ENCODE measurements at places on chromosomes 1 and 21. TPM values are rescaled to one million over a fixed set of nuclear protein-coding genes. Genes with fewer than 3 reads are reported as not detected.

DNA sequence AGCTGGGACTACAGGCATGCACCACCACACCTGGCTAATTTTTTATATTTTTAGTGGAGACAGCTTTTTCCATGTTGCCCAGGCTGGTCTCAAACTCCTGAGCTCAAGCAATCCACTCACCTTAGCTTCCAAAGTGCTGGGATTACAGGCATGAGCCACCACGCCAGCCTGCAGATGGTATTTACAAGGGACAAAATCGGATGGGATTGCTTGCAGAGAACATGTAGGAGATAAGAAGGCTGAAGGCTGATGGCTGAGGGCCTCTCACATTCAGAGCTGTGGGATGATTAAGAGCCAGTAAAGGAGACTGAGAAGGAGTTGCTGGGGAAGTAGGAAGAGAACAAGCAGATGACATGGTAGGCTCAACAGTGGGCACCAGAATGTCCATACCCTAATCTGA lies 24.0 kb upstream of the QSOX1 start:
- DNase-seq = no peak

DNA sequence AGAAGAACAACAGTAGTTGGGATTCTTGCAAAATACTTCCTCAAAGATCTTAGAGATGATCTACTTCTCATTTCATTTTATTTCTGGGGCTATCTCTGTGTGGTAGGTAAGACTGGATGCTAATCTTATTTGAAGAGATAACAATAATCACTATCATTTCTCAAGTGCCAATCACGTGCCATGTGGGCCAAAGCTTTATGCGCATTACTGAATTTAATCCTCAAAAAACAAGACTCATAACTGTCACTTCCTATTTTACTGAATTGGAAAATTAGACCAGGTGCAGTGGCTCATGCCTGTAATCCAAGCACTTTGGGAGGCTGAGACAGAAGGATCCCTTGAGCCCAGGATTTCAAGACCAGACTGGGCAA lies 121.7 kb downstream of the KCNN3 start:
- DNase-seq = no peak

- DNase-seq = no peak
Observed at GRCh38 chr1:186202271-186202764, 172.7 kb downstream of the TPR start.

AMPD1 gene
- 142 TPM for polyA plus RNA-seq

DNA sequence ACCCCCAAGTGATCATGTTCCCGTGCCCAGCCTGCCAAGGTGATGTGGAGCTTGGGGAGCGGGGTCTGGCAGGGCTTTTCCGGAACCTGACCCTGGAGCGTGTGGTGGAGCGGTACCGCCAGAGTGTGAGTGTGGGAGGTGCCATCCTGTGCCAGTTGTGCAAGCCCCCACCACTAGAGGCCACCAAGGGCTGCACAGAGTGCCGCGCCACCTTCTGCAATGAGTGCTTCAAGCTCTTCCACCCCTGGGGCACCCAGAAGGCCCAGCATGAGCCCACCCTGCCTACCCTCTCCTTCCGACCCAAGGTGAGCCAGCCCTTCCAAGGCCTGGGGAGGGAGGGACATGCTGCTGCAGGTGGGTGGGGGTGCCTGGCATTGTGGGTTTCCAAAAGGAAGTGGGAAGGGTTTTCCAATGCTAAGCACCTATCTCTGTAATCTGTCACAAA lies 2.3 kb downstream of the TRIM46 start:
- no peak for DNase-seq

CSF3R gene
- 3.8 TPM for polyA plus RNA-seq

GRCh38 chr1:150976879-150977694 lies 2.5 kb upstream of the CERS2 start:
- peak; percentile 36 for DNase-seq

DNA sequence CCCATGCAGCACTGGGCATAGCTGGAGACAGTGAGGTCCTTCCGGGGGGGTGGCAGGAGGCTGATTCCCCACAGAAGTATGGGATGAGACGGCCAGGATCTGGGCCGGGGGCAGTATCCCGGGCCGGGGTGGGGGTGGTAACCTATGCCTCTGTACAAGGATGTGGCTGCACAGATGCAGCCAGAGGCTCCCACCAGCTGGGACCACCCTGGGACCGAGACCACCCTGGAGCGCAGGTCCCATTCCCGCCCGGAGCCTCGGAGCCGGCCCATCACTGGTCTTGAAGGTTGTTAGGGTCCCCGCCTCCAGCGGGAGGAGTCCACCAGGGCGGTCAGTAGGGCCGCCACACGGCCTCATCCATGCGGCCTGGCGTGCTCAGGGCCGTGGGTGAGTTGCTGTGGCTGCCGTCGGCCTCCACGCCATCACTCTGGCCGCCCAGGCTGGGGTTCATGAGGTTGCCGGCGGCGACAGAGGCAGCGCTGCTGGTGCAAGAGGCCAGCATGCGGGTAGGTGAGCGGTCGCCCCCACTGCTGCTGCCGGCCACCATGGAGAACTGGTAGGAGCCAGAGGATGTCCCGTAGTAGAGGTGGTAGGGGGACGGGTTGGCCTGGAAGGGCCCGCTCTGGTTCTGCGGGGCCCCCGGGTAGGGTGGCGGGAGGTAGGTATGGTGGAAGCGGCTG lies 28.1 kb downstream of the RUNX3 start:
- DNase-seq = no peak

GRCh38 chr1:223824712-223825111 lies 21.0 kb downstream of the TP53BP2 start:
- DNase-seq = no peak

TSSK3 gene
- polyA plus RNA-seq = 3.3 TPM

DNA sequence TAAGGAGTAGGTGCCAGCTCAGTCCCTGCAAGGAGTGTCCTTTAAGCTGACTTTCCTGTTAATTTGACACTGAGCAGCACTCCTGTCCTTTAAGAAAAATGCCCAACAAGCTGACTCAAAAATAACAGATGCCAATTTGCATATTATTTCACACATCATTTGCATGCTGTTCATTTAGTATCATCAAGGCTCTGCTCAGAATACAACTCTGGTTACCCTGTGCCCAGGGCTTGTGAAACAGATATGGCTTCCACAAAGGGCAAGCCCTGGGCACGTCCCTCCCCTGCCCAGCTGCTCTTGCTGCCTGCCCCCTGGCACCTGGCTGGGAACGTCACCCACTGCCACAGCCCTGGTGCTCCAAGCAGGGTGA lies 10.3 kb downstream of the KCNN3 start:
- DNase-seq = no peak

DNA sequence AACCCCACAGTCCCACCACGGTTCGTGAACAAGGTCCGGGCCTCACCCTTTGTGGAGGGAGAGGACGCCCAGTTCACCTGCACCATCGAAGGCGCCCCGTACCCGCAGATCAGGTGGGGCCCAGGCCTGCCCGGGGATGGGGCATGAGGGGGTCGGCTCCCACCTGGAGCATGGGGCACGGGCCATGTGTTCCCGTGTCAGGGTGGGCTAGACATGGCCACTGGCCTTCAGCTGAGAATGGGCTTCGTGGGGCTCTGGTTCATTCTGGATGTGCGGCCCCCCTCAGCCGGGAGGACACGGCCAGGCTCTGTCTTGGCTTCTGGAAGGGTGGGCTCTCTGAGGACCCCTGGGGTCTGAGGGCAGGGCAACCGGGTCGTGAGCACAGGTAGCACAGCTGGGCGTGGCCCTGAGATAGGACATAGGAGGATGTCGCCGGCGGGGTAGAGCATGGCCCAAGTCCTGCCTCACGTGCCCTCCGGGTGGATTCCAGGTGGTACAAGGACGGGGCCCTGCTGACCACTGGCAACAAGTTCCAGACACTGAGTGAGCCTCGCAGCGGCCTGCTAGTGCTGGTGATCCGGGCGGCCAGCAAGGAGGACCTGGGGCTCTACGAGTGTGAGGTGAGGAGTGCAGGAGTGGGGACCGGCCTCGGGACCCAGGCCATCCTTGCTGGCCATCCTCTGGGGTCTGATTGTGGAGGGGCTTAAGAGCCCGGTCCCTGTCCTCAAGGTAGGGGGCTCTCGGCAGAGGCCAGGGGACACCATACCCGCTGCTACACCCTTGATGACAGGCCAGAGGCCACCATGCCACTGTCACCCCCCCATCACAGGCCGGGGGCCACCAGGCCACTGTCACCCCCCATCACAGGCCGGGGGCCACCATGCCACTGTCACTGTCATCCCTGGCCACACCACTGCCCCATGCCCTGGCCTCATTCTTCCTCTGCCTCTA lies 55.5 kb downstream of the TRIM11 start:
- DNase-seq = no peak

HSPB7 gene
- polyA plus RNA-seq = 91.3 TPM

C1orf185 gene
- not detected for polyA plus RNA-seq

S100A12 gene
- 1.0 TPM for polyA plus RNA-seq

GRCh38 chr1:119347858-119348257 lies 20.7 kb upstream of the HAO2 start:
- no peak for DNase-seq

AMY1A gene
- polyA plus RNA-seq = not detected

DNA sequence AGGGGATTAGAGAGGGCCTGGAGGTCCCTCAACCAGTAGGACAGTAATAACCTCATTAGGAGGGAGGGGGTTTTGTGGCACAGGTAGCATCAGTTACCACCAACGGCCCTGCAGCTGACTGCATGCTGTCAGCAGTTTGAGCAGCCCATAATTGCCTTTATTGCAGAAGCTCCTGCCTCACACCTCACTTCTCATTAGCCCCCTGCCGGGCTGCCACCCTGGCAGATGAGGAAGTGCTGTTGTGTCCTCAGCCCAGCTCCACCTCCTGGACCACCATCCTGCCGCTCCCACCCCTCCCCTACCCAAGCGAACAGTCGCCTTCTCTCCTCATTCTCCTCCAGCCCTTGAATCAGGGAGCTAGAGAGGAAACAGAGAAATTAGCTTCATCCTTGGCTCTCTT lies 237.4 kb downstream of the LMX1A start:
- no peak for DNase-seq

- DNase-seq = no peak
Observed at GRCh38 chr1:34844252-34844634, 15.3 kb downstream of the SMIM12 start.

BEND5 gene
- 10.0 TPM for polyA plus RNA-seq

C1QC gene
- polyA plus RNA-seq = 50.3 TPM

- peak; percentile 43 for DNase-seq
Observed at GRCh38 chr1:119713039-119713748, 1.5 kb downstream of the PHGDH start.

SAMD13 gene
- polyA plus RNA-seq = 10.7 TPM

DNA sequence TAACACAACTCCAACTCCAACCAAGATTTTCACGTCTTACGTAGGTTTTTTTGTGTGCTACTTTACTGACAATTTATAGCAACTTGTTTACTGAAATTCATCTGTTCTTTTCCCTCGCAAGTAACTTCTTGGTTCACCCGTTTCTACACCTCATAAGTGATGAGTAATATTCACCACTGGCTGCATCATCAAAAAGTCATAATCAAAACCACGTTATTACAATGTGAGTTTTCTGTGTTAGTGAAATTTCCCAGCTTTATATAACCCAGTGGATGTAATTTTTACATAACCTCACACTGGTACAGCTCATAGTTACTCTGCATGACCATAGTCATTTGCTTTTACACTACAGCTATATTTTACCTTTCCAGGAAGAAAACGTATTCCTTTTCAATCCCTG lies 401.1 kb upstream of the LYPLAL1 start:
- no peak for DNase-seq

DNA sequence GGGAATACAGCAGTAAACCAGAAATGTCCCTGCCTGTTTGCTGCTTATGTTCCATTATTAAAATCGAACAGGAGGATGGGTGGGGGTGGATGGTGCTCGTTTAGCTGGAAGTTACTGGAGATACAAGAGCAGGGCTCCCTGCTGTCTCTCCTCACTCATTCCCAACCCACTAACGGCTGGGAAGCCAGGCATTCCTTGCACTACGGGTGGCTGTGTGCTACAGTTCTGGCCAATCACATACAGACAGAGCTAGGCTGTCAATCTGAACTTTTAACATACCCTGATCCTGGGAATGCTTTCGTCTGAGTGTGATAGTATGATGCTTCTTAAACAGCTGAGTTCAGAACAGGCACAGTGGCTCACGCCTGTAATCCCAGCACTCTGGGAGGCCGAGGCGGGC lies 7.0 kb downstream of the SIPA1L2 start:
- DNase-seq = no peak

- DNase-seq = no peak
Observed at GRCh38 chr1:185489406-185489805, 172.4 kb upstream of the IVNS1ABP start.

CSF1 gene
- 14.4 TPM for polyA plus RNA-seq

LAMC2 gene
- polyA plus RNA-seq = 2.6 TPM

SLC45A1 gene
- polyA plus RNA-seq = 0.81 TPM

DNA sequence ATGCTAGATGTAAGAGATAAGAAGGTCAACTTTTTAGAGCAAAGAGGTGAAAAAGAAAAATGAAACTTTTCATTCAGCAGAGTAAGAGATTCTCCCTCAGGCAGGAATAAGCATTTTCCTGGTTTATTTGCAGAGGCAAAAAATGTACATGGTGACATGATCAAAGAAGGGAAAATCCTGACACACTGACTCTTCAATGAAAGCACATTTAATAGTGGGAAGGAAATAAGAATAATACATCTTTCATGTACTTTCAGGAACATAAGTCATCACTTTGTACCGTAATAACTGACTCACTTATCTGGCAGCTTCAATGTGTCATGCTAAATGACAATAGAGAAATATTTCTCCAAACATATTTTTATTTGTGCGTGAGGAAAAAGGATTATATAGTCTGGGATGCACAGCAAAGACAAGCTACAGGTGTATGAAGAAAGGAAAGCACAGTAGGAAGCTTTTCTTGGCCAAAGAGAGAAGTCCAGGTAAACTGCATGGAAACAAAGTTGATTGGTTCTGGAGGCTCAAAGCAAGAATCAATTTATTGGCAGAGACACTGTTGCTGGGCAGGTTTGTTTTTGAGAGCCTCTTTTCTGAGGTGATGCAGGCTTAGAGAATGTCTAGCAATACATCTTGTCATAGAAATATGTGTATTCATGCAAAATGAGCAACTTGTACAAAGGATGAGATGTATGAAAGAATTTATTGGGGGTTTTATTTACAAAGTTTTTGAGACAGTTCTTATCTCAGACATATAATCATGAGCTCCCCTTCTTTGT lies 1409.0 kb downstream of the PLA2G4A start:
- no peak for DNase-seq

FAM131C gene
- polyA plus RNA-seq = not detected

GRCh38 chr1:222136869-222137268 lies 395.0 kb upstream of the DUSP10 start:
- no peak for DNase-seq

Measured in hindlimb muscle (tissue), 1 donor.